ENCODE measurements at places on chromosomes 12 and 14.

DNA sequence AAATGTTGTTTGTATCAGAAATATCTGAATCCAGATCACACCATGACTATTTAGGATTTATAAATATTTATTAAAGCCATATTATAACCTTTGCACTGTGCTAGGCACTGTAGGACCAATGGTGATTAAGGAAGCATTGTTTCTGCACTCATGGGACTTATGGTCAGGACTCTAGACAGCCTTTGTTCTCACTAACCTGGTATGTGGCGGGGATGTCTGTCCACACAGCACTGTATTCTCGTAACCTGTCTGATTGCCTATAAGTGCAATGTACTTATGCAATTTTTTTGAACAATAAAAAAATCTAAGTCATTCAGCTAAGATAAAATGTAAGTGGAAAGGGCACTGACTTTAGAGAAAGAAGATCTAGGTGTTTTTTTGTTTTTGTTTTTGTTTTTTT lies 6.7 kb upstream of the SSPN start:
- DNase-seq, result no peak

GRCh38 chr12:132061641-132062430 lies 82.3 kb downstream of the DDX51 start:
- DNase-seq, result no peak

DNA sequence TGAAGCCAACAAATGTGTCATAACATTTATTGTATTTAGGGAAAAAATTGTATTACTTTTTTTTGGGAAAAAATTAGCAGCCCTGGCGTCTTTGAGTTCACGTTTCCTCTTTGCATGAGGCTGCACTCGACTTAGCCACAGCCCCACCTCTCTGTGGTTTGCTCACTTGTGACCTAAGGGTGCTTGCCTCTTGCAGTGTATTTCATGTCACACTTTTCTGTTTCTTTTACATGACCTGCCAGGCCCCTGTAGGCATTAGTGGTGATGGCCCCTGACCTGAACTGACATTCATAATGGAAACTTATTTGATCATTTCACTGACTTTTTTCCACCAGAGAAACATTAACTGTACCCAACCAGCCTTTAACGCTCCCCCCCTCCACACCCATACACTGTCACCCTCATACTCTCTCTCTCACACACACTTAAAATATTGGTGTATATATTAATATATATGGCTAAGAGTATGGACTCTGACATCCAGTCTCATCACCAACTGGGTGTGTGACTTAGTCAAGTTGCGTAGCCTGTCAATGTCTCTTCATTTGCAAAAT lies 122.9 kb downstream of the PRKCH start:
- DNase-seq, result peak; percentile 47

- DNase-seq, result no peak
These were observed 3.1 kb upstream of the MFAP5 start for GRCh38 chr12:8665759-8666158.

DNA sequence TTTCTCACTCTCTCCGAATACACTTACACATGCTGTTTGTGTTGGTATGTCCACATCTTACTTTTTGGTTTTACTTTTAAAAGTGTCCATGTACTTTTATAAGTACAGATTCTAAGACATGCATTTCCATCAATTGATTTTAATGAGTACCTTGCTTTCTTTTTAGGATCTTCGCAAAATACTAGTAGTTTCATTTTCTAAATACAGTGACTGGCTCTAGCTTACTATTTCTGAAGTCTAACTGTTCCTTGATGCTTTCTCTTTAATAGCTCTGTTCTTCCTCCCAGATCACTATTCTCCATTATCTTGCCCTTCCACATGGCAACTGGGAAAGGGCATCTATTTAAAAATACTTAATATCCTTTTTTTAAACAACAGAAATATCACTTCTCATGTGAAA lies 164.1 kb downstream of the KITLG start:
- DNase-seq, result no peak

DNA sequence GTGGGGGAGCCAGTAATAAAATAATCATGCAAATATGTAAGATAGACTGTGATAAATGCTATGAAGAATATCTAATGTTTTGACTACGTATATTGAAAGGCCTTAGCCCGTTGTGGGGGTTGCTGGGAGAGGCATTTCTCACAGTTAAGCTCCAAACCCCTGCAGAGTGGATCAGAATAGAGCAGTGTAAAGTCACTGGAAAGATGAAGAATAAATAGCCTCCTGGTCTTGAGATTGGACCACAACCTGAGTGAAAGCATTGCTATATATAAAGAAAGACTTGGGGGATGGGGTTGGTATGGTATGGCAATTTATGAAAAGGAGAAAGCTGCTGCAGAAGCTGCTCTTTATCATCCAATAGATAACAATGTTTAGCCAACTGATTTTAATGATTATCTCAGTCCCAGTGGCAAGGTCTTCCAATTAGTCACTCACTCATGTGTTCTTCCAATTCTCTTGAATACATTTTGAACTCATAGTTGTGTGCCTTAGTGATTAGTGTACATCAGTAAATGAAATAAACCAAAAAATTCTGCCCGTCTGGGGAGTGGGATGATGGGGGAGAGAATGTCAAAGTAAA lies 10.2 kb downstream of the PLEKHA5 start:
- no peak for DNase-seq

DNA sequence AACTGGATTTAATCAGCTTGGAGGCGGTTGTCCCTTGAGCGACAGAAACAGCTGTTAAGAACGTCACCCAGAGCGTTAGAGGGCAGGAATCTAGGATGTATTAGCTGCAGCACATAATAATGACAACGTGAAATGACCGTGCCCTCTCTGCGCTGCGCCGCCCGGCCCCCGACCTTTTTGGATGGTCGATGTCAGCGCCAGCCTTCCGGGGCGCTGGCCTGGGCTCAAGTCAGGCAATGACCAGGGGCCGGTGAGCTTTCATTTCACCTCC lies 427 bp upstream of the TMEM120B start:
- no peak for DNase-seq

GRCh38 chr14:75521415-75522199 lies 662 bp upstream of the BATF start:
- no peak for DNase-seq

DNA sequence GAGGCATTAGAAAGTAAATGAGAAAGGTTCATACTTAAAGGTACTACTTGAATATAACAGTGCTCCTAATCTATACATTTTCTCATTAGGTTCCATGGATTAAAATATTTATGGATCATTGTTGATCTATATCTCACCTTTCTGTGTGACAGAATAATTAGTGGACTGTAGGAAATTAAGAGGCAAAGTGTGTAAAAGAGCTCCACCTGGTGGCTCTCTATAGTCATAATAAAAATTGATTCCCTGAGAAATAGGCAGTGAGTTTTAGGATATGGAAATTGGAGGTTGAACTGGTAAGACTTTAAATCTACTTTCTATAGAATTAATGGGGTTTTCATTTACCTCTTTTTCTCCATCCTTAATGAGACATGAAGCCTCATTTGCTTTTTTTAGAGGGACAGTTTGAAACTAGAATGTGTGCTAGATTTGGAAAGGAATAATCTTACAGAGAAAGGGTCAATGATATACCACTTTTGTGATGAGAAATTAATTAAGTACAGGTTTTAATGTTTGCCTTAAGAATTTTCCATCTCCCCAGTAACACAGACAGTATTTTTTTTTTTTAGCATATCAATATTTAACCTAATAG lies 11.8 kb upstream of the DERA start:
- no peak for DNase-seq

DNA sequence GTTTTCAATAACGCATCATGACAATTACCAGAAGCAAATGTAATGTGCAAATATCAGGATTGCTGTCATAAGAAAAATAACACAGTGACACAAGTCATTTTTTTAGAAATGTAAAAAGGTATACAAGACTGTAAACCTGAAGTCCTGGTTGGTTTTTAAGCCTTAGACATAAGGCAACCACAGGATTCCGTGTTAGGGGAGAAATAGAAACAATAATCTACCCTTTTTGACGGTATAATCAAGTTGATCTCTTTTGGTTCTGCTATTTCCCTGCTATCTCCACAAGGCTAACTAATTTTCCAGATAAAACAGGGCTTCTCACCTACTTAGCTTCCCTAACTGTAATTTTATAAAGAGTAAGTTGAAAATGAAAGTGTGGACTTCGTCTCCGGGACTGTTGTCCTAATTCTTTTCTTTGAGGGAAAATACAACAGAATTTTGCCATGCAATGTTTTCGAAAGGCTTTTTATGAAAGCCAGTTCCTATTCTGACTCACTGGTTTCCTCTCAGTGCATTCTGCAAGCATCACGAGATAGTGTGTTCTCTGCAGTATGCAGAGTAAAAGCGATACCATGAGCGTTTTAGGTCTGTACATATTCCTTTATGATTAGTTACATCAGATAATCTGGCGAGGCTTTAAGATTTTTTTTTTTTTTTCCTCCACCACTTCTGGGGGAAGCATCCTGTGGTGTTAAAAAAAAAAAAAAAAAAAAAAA lies 10.6 kb downstream of the MYO1H start:
- DNase-seq, result no peak

DNA sequence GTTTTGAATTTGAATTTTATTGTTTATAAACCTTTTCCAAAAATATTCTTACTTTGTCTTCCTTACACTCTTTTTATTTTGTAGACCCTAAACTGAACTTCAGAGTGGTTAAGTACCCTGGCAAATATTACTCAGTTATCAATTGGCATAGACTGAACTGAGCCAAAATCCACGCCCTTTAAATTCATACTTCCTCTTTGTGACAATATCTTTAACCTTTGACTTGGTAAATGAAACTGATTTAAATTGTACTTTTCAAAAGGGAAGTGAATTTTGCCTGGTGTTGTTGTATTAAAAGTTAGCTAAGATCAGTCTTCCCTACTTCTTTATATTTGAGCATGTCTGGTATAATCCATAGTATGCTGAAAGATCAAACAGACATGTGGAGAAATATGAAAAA lies 184.3 kb upstream of the USP15 start:
- no peak for DNase-seq

- DNase-seq, result no peak
These were observed 941.9 kb downstream of the NRXN3 start for GRCh38 chr14:79111987-79112501.

DNA sequence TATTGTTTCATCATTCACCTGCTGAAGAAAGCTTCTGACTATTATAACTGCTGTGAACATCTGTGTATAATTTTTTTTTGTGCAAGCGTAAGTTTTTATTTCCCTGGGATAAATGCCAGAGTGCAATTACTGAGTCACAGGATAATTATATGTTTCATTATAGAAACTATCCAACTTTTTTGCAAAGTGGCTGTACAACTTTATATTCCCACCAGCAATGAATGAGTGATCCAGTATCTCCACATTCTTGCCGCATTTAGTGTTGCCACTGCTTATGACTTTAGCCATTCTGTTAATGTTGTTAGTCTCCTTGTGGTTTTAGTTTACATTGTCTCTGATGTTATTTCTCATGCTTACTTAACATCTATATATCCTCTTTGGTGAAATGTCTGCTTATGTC lies 88.1 kb upstream of the CCDC175 start:
- DNase-seq, result no peak

GRCh38 chr14:68282479-68283377 lies 463.1 kb downstream of the RAD51B start:
- no peak for DNase-seq

GRCh38 chr14:93903342-93904184 lies 23.6 kb upstream of the FAM181A start:
- DNase-seq, result no peak

GRCh38 chr12:87728931-87729593 lies 300.1 kb downstream of the C12orf50 start:
- DNase-seq, result no peak

DNA sequence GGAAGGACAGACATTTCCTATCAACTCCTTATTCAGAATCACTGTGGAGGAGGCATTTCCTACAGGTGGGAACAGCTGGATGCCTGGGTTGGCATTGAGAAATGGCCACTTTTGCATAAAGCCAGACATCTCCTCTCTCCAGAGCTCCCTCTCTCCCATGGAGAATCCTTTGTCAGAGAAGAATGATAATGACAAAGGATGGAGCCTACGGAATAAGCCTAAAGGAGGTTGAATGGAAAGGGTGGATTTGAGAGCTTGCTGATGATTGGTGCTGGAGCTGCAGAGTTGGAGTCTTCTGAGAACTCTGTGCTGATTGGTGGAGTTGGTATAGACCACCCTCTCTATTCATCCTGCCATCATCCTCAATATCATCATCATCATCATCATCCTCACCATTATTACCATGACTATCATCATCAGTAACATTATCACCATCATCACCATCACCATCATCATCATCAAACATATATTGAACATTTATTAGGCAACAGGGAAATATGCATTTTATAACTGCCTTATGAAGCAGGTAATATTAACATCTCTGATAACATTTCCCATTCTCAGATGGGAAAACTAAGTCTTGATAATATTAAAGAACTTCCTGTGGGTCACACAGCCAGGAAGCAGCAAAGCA lies 89.2 kb upstream of the HSPB8 start:
- DNase-seq, result no peak

- DNase-seq, result no peak
These were observed 231.2 kb downstream of the AKAP6 start for GRCh38 chr14:32560209-32560857.

- no peak for DNase-seq
These were observed 75.3 kb upstream of the DUSP6 start for GRCh38 chr12:89427508-89428156.

DNA sequence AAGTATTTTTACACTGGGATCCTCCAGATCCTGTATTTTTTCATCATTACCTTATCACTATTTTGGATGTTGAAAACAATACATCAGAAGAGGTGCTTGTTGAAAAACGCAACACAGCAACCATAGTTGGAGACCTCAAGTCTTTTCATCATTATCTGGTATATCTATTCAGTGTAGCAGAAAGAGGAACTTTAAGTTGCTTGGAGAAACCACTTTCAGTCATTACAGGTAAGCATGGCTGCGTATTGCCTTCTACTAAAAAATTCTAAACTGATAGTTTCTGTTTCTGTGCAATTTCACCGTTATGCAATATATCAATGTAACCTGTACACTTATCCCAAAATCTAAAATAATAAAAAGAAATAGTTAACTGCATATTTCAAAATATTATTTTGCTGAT lies 32.2 kb upstream of the PTPRQ start:
- DNase-seq, result no peak

DNA sequence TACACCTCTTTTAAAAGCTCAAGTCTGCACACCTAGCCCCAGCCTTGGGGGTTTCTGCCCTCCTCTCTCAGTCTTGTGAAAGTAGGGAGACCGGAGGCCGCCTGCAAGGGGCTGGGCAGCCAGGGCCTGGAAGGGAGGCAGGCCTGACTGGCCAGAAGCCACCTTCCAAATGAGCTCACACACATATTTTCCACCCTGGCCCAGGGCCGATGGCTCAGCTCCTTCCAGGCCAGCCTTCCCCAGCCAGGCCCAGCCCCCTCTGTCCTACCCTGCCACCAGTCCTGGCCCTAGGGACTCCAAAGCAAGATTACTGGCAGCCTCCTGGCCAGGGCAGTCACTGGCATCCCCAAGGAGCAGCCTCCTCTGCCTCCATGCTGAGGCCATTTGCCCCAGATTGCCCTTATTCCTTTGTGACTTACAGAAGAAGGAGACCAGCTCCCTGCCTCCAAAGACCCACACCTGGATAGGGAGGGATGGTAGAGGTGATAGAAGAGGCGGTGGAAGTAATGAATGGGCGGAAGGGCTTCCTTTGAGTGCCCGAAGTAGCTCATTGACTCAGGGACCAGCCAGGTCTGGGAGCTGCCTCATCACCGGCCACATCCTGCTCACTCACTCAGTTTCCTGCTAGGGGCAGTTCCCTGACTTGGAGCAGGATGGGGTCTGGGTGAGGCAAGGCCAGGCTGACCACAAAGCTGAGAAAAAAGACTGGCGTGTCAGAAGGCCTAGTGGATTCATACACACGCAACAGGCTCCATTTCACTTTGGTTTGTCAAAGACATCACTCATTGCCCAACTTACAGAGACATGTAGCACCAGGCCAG lies 14.8 kb downstream of the MMP14 start:
- DNase-seq, result no peak
